Fibroblast of skin of abdomen (primary cell): ENCODE measurements at places on chromosomes 11 and 22.
A peak's percentile ranks its signal among the peaks of the same experiment; 100 is the strongest.

DNA sequence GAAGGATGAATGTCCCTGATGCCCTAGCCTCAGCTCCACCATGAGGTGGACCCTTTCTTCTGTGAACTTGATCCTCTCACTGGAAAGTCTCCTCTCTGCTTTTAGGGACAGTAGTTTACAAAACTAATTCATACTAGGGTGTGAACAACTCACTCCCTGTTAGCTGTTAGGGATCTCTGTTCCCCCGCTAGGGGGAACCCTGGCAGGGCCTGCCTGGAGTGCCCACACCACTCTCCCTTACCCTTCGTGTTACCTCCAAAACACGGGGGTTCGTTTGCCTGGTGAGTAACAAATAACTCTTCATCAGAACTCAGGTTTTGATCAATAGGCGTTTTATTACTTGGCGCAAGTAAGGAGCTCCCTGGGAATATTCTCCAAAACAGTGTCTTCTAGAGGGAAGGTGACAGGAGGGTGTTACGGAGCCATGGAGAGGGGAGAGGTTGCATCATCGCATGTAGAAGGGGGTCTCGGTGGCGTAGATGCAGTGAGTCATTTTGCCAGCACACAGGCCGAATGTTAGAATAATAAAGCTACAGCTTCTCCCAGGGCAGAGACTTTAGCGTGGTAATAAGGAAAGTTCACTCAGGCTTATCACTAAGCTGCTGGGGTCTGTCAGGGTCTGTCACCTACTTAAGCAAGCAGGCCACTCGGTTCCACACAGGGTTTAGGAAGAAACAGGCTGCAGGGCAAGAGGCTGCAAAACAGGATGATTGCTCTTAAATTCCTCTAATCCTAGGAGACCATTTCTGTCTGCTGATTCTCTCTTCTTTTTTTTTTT is 45.8 kb downstream of the C11orf96 start:
- peak; percentile 45 for DNase-seq

DNA sequence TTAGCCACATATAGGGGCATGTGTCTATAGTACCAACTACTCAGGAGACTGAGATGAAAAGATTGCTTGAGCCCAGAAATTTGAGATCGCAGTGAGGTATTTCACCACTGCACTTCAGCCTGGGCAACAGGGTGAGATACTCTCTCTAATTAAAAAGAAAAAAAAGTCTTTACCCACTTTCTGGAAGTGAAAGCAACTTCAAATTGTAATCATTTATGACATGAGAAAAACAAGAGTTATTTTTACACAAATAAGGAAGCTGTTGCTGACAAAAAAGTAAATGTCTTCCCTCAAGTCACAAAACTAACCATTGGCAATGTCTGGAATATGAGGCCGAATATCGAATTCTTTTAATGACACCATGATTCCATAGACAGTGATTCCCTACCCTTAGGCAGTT is 71.4 kb downstream of the GLYATL1 start:
- DNase-seq: no peak

GRCh38 chr11:44989831-44990566 is 39.3 kb upstream of the TP53I11 start:
- no peak for DNase-seq

GRCh38 chr11:17260020-17260419 is 16.5 kb upstream of the NUCB2 start:
- no peak for DNase-seq

- no peak for DNase-seq
Measured at GRCh38 chr11:62266558-62266957, 3.4 kb upstream of the SCGB2A2 start.

GRCh38 chr11:34308913-34309585 is 48.8 kb downstream of the ABTB2 start:
- DNase-seq: peak; percentile 74

DNA sequence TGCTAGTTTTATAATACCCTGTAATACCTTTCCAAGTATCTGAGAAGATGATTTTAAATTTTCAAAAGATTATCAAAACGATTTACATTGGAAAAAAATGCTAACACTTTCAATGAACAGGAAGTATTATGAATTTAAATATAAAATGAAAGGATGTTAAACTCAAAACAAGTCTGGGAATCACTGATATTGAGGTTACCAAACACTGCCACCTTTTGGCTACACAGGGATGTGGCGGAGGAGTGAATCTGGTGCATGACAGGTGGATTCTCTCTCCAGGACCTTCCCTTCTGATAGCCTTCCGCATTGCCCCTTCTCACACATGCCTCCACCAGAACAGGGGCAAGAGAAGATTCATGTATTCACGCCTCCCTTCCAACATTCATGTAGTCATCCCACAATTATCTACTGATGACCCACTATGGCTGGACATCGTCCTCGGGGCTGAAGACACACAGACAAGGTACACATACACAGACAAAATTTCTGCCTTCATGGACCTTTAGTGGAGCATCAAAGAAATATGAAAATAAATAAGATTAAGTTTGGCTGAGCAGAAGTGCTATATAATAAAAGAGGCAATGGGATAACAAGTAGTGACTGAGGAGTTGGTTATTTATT is 34.7 kb downstream of the ATG16L2 start:
- DNase-seq: peak; percentile 38

- no peak for DNase-seq
Measured at GRCh38 chr11:99424313-99425084, 403.8 kb downstream of the CNTN5 start.

DNA sequence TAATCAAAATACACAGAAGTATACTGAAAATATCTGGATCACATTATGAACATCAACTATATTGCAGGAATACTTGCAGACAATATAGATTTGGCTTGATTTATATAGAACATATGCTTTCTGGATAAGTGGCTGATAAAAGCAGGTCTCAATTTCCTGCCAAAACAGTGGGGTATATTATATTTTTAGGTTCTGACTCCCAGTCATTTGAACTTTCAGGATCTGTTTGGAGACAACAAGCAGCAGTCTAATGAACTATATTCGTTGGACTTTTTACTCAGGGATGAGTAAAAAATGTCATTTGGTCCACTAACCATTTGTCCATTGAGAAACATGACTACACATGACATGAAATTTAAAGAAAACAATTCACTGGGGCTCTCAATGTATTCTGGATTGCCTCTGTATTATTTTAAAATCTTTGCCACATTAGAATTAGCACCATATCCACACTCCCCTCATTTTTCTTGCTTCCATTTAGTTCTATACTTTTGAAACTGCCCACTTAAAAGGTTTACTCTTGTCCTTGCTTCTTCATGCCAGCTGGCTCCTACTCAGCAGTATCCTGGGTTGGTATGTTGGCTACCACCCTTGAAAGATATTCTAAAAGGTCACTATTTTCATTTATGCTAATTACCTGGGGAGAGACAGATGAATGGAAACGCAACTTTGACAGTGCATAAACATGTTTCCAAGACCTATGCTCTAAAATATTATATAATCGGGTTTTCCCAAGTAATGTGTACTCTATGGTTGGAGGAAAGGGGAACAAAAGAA is 153.0 kb downstream of the APOL5 start:
- DNase-seq: no peak

GRCh38 chr11:110075105-110075846 is 17.9 kb upstream of the ZC3H12C start:
- DNase-seq: peak; percentile 75
